ENCODE measurements at places on chromosomes 5 and 9.

- no peak for DNase-seq
- H3K27ac ChIP-seq, result no peak overlapping the region
- no peaks in the 10 kb centered on the region for H3K4me1 ChIP-seq
- H3K27me3 ChIP-seq, result no peaks in the 10 kb centered on the region
- H3K4me3 ChIP-seq, result no peak overlapping the region
Measured at GRCh38 chr5:67416133-67416937, 219.7 kb upstream of the CD180 start.

GRCh38 chr5:171442287-171443042 is 23.0 kb downstream of the FGF18 start:
- peaks cover 5% of the 10 kb centered on the region for H3K4me1 ChIP-seq
- no peak overlapping the region for H3K27ac ChIP-seq
- no peaks in the 10 kb centered on the region for H3K36me3 ChIP-seq
- no peaks in the 10 kb centered on the region for H3K27me3 ChIP-seq
- H3K4me3 ChIP-seq, result no peak overlapping the region
- DNase-seq, result no peak

GRCh38 chr9:2727966-2728613 is 10.8 kb downstream of the KCNV2 start:
- H3K27me3 ChIP-seq, result no peaks in the 10 kb centered on the region
- peaks cover 5% of the 10 kb centered on the region for H3K4me1 ChIP-seq
- DNase-seq, result no peak
- H3K27ac ChIP-seq, result no peak overlapping the region

GRCh38 chr9:27870404-27870803 is 297.1 kb upstream of the C9orf72 start:
- no peaks in the 10 kb centered on the region for H3K4me1 ChIP-seq
- no peak overlapping the region for H3K27ac ChIP-seq
- no peaks in the 10 kb centered on the region for H3K36me3 ChIP-seq
- no peak overlapping the region for H3K4me3 ChIP-seq

GRCh38 chr9:125757834-125758233 is 10.7 kb downstream of the PBX3 start:
- DNase-seq, result no peak
- H3K4me1 ChIP-seq, result peaks cover 61% of the 10 kb centered on the region
- no peak overlapping the region for H3K4me3 ChIP-seq
- H3K27me3 ChIP-seq, result no peaks in the 10 kb centered on the region
- no peak overlapping the region for H3K27ac ChIP-seq
- H3K36me3 ChIP-seq, result no peaks in the 10 kb centered on the region

GRCh38 chr5:180522330-180522729 is 28.2 kb downstream of the CNOT6 start:
- H3K4me3 ChIP-seq, result no peak overlapping the region
- DNase-seq, result no peak
- no peaks in the 10 kb centered on the region for H3K27me3 ChIP-seq
- no peak overlapping the region for H3K27ac ChIP-seq
- peaks cover 33% of the 10 kb centered on the region for H3K4me1 ChIP-seq

GRCh38 chr9:99129091-99129490 is 24.2 kb downstream of the TGFBR1 start:
- peaks cover 33% of the 10 kb centered on the region for H3K4me1 ChIP-seq
- no peak overlapping the region for H3K27ac ChIP-seq
- no peaks in the 10 kb centered on the region for H3K27me3 ChIP-seq
- no peak for DNase-seq
